ENCODE measurements at places on chromosomes 1 and 21.

DNA sequence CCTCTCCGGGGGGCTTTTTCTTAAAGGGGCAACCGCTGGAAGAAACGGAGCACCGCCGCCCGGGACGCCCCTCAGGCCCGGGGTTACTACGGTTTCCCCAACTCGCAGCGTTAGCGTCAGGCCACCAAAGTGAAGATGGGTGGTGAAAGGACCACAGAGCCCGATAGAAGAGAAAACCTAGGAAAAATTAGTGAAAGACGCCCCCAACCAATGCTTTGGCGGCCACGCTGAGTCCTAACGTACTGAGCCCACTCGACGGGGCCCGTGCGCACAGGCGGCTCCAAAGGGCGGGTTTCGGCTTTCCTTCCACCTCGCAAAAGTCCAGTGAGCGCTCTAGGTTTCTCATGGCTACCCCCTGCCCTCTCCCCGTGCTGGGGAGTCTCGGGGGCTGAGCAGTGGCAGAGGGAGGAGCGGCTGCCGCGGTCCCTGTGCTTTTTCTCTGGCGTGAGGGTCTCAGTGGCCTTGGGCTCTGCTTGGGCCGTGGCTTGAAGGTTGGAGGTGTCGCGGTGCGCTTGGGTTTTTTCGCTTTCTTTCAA lies 12.2 kb upstream of the SPEN start:
- no peak for DNase-seq

DNA sequence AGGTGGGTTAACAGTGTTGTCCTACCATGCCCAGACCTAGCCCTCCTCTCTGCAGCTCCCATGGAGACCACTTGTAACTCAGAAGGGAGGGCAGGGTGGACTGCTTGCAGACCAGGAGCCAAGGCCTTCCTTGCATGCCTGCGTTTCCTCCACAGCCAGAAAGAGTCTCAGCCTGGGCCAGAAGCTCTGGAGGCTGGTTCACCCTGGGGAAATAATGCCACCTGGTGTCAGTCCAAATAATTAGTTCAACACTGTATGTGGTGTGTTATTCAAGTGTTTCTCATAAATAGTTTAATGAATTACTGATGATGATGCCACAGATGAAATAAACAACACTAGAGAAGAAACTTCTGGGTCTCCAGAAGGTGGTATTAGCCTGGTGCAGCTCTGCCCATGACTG lies 16.9 kb upstream of the VANGL1 start:
- no peak for DNase-seq

DNA sequence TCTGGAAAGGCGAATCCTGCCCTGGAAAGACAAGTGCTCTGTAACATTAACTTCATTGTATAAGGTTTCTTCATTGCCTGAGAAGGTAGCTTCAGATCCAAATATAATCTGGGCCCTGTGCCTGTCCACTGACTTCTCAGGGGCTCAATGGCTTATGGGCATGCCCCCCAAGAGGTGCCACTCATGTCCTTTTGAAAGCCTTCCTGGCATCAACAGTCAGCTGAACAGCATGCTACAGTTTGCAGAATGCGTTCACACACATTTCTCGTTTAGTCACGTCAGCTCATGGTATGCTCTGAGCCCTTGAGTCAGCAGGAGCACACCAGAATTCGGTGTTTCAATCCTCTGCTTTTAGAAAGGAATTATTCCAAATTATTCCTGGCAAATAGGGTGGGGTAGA lies 23.8 kb downstream of the TMCC2 start:
- no peak for DNase-seq

GRCh38 chr1:171206204-171206977 lies 21.3 kb downstream of the FMO2 start:
- DNase-seq: no peak

DNA sequence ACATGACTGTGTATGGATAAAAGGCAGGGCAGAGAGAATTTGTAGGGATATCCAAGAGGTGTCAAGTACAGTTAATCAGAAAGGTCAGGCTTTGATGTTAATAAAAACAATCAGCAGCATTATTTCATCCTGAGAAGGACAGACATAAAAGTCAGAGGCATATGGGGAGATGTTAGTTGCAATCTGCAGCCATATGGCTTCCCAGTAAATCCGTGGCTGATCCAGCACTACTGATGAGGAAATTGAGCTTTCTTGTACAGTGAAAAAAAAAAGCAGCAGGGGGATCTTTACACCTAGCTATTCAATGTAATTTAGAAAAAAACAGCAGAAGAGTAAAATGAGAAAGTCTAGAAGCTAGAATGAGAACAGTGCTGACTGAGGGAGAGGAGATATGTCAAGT lies 2.2 kb upstream of the SPRR1B start:
- DNase-seq: no peak

DNA sequence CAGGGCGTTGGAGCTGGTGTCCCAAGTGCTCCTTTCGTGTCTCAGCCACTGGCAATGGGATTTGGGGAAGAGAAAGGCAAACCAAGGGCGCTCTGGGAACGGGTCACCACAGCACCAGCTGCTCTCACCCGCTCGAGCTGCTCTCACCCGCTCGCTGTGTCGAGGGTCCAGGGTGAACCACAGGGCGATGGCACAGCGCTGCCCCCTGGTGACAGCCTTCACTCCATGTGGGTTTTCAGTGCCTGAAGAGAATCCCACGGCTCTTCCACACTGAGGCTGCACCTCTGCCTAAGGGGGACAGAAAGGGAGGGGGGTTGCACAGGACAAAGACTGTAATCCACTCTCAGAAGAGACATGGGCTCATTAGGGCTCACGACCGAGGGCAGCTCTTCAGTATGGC lies 7.1 kb upstream of the CLDN19 start:
- peak; percentile 28 for DNase-seq

Measured in activated CD8-positive, alpha-beta memory T cell treated with anti-CD3 and anti-CD28 coated beads for 1 hour (primary cell).